ENCODE measurements at places on chromosomes 7 and 10. TPM values are rescaled to one million over a fixed set of nuclear protein-coding genes. Genes with fewer than 3 reads are reported as not detected.

The COL26A1 gene
- not detected for total RNA-seq

The ACTA2 gene
- total RNA-seq, result 1.8 TPM

The ARL4A gene
- 75.9 TPM for total RNA-seq

The RSPH10B2 gene
- total RNA-seq, result not detected

The LMOD2 gene
- not detected for total RNA-seq

The PRSS37 gene
- total RNA-seq, result not detected

The TSPAN13 gene
- 0.16 TPM for total RNA-seq

The KIAA1217 gene
- total RNA-seq, result not detected

The IKZF1 gene
- total RNA-seq, result 297 TPM

The SYT15 gene
- total RNA-seq, result 0.17 TPM

The NKX2-3 gene
- not detected for total RNA-seq

The OSBPL3 gene
- 25.9 TPM for total RNA-seq

The IFIT2 gene
- 36.9 TPM for total RNA-seq

The CYP3A4 gene
- not detected for total RNA-seq

The TMEM72 gene
- not detected for total RNA-seq

The CTAGE15 gene
- 0.47 TPM for total RNA-seq

The METTL2B gene
- total RNA-seq, result 8.2 TPM

The SEMA3E gene
- not detected for total RNA-seq

The MYO1G gene
- total RNA-seq, result 155 TPM

The CACNA2D1 gene
- total RNA-seq, result not detected

The DEPP1 gene
- not detected for total RNA-seq

The RPP30 gene
- 28.5 TPM for total RNA-seq

The FFAR4 gene
- total RNA-seq, result not detected

The PHYHIPL gene
- total RNA-seq, result not detected

The PLXDC2 gene
- total RNA-seq, result 0.41 TPM

The EFCAB10 gene
- 1.1 TPM for total RNA-seq

The GIMAP8 gene
- total RNA-seq, result 2.9 TPM

The PARD3 gene
- total RNA-seq, result 0.53 TPM

The GPR15LG gene
- not detected for total RNA-seq

The OTUD1 gene
- 94.5 TPM for total RNA-seq

The HOXA7 gene
- not detected for total RNA-seq

Data from CD4-positive, alpha-beta T cell (primary cell).